ENCODE measurements at places on chromosomes 5 and 9.

GRCh38 chr9:130483371-130483971 is 38.7 kb downstream of the ASS1 start:
- no peak for DNase-seq

DNA sequence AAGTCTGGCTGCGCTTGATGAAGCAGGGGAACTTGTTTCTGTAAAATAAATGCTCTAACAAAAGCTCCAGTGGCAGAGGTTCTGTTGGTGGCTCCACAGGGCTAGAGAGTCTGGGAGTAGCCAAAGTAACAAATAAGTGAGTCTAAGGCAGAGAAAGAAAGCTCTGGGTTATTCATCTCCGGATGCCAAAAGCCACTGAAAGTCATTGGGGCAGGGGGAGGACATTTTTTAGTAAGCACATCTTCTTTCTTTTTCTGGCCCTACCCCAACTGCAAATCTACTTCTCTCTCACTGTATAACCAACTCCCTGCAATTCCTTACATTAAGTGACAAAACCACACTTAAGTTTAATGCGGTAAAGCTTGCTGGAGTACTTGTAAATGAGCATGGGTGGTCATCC is 141.6 kb downstream of the INSYN2B start:
- no peak for DNase-seq

GRCh38 chr9:125376261-125377226 is 114.9 kb downstream of the GAPVD1 start:
- DNase-seq = no peak

DNA sequence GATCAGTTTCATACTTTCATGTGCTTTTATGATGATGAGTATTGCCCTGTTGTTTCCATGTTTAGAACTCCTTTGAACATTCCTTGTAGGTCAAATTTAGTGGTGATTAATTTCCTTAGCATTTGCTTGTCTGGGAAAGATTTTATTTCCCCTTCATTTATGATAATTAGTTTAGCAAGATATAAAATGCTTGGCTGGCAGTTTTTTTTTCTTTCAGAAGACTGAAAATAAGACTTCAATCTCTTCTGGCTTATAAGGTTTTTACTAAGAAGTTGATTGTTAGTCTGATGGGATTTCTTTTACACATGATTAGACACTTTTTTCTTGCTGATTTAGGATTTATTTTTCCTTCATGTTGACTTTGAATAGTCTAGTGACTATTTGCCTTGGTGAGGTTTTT is 238.9 kb upstream of the ADCY2 start:
- DNase-seq = no peak

DNA sequence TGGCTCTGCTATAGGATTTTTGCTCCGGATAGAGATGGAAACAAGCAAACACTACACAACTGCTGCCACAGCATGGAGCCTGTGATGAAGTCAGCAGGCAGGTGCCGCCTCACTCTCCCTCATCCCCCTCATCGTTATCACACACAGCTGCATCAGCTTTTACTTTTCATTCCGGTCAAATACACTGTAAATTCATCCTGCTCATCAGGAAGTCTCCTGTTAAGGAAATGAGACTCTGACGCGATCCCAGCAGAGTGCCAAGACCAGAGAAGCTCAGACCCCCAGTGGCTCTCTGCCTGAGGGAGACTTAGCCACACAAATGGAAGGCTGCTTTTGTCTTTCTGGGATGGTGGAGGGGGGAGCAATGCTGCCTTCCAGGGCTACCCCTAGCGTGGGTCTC is 270.2 kb downstream of the ELAVL2 start:
- DNase-seq = no peak

- no peak for DNase-seq
Measured at GRCh38 chr9:2925016-2925415, 81.1 kb upstream of the PUM3 start.

- DNase-seq = no peak
Measured at GRCh38 chr9:69593301-69593700, 78.9 kb downstream of the APBA1 start.

DNA sequence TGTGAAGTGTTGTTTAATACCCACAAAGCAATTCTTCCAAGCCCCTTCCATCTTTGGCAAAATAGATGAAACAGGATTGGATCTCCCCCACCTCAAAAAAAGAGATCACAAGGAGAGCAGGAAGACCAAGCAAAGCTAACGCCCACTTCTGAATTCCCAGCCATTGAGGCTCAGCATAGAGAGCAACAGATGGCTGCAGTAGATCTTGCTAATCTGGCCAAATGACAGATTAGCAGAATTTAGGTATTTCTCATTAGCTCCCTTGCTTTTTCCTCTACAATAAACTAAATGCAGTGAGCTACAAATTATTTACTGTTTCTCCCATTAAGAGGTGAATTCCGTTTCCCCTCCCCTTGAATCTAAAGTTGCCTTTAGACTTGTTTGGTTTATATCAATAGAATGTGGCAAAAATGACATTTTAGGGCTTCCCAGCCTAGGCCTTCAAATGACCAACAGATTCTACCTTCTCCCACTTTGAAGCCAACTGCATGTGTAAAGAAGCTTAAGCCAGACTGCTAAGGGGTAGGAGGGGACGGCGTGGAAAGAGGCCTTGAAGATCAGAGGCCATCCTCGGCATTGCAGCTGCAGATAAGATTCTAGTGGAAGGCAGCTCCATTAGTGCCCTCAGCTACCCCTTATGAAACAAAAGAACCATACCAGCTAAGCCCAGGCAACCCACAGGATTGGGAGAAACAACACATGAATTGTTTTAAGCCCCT is 56.8 kb upstream of the CPEB4 start:
- DNase-seq = peak; percentile 59

- no peak for DNase-seq
Measured at GRCh38 chr5:148633067-148633377, 21.3 kb downstream of the HTR4 start.

DNA sequence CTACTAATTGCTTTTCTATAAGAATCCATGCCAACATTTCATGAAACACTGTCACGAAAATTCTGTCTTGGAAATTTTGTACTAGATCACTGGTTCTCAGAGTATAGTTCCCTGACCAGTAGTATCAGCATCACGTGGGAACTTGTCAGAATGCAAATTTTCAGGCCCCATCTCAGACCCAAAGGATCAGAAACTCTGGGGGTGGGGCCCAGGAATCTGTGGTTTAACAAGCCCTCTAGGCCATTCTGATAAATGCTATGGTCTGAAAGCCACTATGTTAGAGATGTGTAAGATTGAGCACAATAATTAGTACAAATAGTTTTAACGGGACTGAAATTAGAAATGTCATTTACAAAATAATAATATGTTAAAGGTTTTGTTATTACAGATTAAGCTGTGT is 615.7 kb upstream of the ARRDC3 start:
- DNase-seq = no peak

DNA sequence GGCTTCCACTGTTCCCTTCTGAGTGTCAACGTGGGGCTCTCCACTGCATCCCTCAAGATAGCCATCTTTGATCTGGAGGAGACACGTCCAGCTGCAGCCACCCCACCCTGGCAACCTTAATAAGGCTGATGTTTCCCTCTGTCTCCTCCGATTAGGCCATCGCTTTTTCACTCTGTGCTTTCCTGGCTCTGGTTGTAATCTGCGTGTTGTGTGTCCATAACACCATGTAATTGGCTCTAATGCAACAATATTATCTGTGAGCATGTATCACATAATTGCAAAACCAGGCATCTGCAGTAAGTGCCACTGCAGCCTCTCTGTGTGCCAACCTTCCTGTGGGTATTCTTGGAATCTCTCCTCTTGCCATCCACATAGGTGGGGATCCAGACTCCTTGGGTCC is 249.9 kb upstream of the PANK3 start:
- DNase-seq = no peak

- no peak for DNase-seq
Measured at GRCh38 chr9:1100945-1101344, 50.8 kb downstream of the DMRT2 start.

DNA sequence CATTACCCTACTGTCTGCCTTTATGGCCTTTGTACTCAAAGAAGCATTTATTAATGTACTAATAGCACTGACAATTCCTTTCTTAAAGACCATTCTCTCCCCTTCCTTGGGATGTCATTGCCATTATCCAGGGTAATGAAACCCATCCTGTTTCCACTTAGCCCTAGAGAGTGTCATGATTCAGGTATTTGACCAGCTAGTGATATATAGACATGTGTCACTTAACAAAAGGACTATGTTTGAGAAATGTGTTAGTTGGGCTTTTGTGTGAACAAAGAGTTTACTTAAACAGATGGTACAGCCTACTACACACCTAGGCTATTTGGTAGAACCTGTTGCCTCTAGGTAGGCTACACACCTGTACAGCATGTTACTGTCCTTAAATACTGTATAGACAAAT is 2.0 kb downstream of the ATP6V0E1 start:
- no peak for DNase-seq

GRCh38 chr5:17113174-17113958 is 104.1 kb upstream of the BASP1 start:
- no peak for DNase-seq
